Activated CD4-positive, alpha-beta T cell treated with anti-CD3 and anti-CD28 coated beads, Interleukin-2, amount 50 U/mL, for 1 hour (primary cell): ENCODE measurements at places on chromosomes 3 and 15.

DNA sequence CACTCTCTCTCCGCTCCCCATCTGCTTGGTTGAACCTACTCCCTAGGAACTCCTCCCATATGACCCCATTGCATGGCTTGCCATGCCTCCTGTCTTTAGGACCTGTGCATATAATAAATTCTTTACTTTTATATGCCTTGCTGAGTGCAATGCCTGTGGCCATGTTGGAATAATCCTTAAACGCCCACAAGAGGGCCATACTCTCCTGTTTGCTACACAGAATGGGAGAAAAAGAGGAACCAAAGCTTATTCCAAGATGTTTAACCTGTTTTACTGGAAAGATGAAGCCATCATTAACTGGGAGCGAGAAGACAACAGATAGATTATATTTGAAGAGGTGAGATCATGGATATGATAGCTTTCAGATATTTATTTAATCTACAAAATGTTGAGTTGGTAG, 1097.8 kb downstream of the NAALADL2 start:
- DNase-seq = no peak

GRCh38 chr15:29379647-29380046, 110.0 kb upstream of the NSMCE3 start:
- DNase-seq = no peak

DNA sequence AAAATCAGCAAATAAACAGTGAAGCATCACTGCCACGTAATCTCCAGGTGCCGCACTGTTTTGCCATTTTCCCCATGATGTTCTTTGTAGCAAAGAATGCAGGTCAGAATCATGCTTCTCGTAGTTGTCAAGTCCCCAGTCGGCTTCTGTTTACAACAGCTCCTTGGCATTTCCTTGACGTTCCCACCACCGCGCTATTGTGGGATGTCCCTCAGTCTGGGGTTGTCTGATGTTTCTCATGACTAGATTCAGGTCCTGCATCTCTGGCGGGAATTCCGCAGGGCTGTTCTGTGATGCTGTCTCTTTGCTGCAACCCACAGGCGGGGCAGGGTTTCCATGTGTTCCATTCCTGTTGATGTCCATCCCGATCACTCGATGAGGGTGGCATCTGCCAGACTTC, 117.9 kb upstream of the SMAD3 start:
- DNase-seq = no peak

DNA sequence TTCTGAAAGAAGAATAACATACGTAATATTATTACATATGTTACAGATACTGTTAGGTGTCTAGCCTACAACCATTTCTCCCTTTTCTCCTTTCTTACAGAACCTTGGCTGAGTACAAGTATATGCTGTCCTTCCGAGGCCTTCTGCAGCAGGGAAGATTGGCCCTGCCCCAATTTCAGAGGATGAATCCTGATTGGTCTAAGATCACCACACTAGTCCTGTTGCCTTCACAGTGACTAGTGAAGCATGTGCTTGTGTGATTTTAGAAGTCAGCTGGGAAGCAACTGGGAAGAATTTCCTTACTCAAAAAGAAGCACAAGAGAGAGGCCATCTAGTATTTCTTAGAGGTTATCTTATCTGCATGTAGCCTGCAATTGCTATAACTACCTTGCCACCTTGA, 30.6 kb upstream of the MECOM start:
- DNase-seq = no peak
